Tongue (tissue), 3 donors: ENCODE measurements at places on chromosomes 1 and 21. TPM values are rescaled to one million over a fixed set of nuclear protein-coding genes. Genes with fewer than 3 reads are reported as not detected.
A peak's percentile ranks its signal among the peaks of the same experiment; 100 is the strongest.

DNA sequence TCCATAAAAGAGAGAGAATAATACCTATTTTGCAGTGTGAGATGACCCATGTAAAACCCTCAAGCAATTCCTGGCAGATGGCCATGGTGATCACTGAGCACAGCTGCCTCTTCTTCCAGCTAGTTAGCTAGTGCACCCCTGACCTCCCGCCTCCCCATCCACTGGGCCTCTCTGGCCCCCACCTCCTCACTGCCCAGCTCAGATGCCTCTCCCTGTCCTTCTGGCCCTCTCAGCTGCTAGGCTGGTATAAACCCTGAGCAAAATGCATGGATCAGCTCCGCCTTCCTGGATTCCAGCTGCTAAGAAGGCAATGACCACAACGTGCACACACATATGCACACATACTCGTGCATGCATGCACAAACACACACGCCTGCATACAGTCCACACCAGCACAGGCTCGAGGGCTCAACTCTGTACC, 117.2 kb downstream of the DMRTB1 start:
- DNase-seq, result peak; percentile 56

Gene ANKRD35
- total RNA-seq, result 13.1 TPM

Gene THEM5
- not detected for total RNA-seq

DNA sequence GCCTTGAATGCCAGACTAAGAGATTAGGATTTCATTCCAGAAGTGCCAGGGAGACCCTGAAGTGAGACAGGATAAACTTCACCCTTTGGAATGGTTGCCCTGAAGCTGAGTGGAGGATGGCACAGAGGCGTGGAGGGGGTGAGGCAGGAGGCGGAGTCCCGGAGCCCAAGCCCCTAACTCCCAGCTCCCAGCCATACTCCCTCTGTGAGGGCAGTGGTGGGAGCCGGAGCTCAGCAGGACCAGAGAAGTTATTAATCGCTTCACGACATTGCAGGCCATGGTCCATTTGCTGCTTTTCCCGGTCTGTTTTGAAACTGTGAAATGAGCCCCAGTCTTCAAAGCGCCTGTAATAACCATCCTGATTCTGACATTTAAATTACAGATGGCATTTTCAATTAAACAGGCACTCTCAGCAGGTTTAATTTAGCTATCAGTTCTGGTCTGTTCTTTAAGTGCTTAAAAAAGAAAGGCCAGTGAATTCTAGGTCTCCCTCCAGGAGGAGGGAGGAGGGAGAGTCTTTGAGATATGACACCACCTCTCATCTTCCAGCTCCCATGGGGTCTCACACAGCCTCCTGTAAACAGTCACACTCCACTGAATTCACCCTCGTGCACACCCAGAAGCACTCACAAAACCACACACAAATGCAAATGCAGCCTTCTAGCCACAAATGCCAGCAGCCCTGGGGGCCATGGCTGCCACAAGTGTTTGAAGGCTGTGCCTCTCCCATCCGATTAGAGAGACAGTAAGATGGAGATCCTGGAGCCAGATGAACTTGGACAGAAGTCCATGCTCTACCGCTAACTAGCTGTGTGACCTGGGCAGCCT, 19.6 kb downstream of the FBXO2 start:
- no peak for DNase-seq

GRCh38 chr1:196393742-196394141, 214.5 kb downstream of the KCNT2 start:
- no peak for DNase-seq

GRCh38 chr1:101260556-101261350, 23.9 kb downstream of the S1PR1 start:
- DNase-seq, result no peak

GRCh38 chr1:119549719-119550132, 42.7 kb downstream of the HSD3B1 start:
- peak; percentile 93 for DNase-seq

DNA sequence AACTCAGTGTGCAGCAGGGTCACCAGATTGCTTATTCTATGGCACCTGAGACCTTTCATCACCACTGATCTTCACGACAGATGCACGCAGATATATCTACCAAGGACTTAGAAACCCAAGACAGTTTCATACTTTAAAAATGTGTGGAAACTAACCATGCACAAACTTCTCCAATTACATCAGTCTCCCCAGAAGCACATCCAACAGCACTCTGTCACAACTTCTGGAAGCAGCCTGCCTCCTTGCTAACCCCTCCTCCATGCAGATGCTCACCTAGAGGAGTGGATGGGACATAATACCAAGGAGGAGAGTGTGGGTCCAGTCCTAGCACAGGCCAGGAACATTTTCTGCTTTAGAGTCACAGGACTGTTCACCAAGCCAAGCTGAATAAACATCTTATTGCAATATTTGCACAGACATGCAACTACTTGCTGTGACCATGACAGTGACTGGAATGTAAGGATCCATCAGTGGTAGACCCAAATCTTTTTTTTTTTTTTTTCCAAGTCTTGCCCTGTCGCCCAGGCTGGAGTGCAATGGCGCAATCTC, 69.4 kb downstream of the HIVEP3 start:
- DNase-seq, result no peak

Gene LCE2C
- not detected for total RNA-seq

GRCh38 chr1:42914092-42914627, 44.5 kb downstream of the SLC2A1 start:
- DNase-seq, result no peak

Gene SHE
- total RNA-seq, result 10.7 TPM

GRCh38 chr21:45244799-45245340, 42.8 kb downstream of the POFUT2 start:
- no peak for DNase-seq

GRCh38 chr1:1150100-1150499, 23.6 kb upstream of the TTLL10 start:
- no peak for DNase-seq

GRCh38 chr1:246117066-246117791, 389.9 kb downstream of the SMYD3 start:
- peak; percentile 59 for DNase-seq

Gene TSPEAR
- 1.0 TPM for total RNA-seq

GRCh38 chr1:184911103-184911745, 63.1 kb downstream of the NIBAN1 start:
- no peak for DNase-seq

GRCh38 chr1:224503161-224504118, 68.8 kb upstream of the WDR26 start:
- peak; percentile 96 for DNase-seq

Gene FCRL5
- 0.10 TPM for total RNA-seq

DNA sequence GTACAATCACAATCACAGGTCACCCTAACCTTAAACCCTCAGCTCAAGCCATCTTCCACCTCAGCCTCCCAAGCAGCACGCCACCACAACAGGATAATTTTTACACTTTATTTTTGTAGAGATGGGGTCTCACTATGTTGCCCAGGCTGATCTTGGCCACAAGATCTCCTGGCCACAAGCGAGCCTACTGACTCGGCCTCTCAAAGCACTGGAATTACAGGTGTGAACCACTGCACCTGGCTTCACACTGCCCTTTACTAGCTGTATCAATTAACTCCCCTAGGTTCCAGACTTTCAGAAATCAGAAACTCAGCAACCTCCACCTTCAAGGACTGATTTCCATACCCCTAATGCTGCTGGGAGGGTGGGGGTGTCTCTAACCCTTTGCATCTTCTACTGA, 37.0 kb downstream of the NUP133 start:
- no peak for DNase-seq

Gene ANKRD45
- total RNA-seq, result 0.72 TPM

DNA sequence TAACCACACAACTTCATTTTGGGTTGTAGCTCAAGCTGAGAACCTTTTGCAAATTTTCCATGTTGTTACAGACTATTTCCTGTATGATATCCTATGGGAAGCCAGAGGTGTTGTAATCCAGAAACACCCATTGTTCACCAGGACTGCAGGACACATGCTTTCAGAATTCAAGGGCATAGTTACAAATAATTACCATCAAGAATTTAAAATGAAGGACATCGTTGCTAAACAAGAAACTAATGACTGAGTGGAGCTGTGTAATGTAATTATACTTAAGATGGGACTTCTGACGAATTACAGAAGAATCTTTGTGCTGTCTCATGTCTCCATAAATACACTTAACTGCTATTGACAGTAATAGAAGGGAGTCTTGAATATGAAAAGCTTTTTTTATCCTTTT, 47.6 kb upstream of the HOOK1 start:
- peak; percentile 27 for DNase-seq

DNA sequence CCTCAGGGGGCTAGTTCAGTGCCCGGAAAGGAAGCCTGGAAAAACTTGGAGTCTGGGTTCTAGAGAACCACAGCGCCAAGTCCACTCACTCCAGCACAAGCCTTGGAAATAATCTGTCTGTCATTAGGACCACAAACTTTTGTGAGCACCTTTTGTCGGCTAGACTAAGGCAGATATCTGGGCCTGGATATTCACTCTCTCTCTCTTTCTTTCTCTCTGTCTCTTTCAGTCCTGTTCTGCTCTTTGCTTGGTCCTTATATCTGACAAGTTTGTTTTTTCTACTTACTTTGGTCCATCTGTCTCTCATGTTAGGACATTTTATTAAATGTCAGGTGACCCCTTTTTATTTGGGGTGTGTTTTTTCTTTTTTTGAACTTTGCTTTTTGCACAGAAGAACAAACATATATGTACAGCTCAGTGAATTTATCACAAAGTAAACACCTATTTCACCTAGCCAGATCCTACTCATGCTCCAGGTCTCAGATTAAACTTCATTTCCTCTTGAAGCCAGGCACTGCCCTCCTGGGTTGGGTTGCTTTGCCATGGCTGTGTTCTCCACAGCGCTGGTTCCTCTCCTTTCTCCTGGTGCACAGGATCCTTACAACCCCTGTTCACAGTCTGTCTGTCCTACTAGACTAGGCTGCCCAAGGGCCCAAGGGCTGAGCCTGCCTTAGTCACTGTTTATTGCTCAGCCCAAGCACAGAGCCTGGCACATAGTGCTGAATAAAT, 40.8 kb downstream of the TCEANC2 start:
- no peak for DNase-seq

DNA sequence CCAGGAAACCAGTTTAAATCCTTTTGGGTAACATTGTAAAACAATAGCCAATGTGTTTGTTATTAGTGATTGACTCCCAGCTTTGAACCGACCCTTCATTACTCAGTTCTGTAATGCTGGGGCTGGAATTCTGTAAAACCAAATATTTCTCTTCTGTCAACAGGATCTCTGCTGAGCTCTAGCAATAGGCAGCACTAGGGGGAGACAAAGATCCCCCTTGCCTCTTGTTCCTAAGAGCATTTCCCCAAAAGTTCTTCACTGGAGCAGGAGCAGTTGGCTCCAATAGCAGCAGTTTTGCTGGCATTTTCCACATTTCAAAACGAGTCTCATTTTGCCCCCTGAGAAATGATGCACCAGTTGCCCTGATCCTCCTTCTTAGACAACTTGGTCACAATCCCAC, 1671.1 kb downstream of the MRPL39 start:
- peak; percentile 3 for DNase-seq

Gene LRRC7
- total RNA-seq, result 4.5 TPM

Gene SEC16B
- 9.6 TPM for total RNA-seq
